ENCODE measurements at places on chromosomes 1 and 21.
A peak's percentile ranks its signal among the peaks of the same experiment; 100 is the strongest.

- peak; percentile 86 for DNase-seq
These were observed at the start of gene TARBP1 for GRCh38 chr1:234478481-234479309. Gene TARBP1, minus strand, starts transcription at chr1:234479179. Its CDS starts 76 bp downstream, at chr1:234479103.

GRCh38 chr1:151436985-151437384, 22.3 kb downstream of the POGZ start:
- no peak for DNase-seq

- no peak for DNase-seq
These were observed 52.1 kb downstream of the SLC35D1 start for GRCh38 chr1:67001682-67002425.

- DNase-seq: peak; percentile 72
These were observed 7.0 kb upstream of the IGSF21 start for GRCh38 chr1:18100491-18101063.
